Stimulated activated CD4-positive, alpha-beta T cell treated with anti-CD3 and anti-CD28 coated beads, Interleukin-2, amount 100 ng/mL, for 24 hours (primary cell): ENCODE measurements at places on chromosomes 12 and 14.

- no peak for DNase-seq
Measured at GRCh38 chr12:68261896-68262295, 8.5 kb upstream of the IL22 start.

DNA sequence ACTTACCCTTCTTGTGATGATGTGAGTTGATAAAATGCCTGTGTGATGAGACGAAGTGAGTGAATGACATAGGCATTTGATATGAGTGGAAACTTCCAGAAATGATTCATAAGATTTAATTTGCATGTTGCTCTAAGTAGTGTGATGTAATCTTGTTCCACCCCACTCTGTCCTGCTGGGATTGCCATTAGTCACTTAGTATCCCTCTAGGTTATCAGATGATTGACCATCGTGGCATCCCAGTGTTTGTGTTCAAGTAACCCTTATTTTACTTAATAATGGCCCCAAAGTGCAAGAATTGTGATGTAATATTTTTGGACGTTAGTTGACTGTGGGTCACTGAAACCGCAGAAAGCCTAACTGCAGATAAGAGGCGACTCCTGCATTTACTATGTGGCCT lies 214.4 kb upstream of the DIO2 start:
- DNase-seq, result no peak

DNA sequence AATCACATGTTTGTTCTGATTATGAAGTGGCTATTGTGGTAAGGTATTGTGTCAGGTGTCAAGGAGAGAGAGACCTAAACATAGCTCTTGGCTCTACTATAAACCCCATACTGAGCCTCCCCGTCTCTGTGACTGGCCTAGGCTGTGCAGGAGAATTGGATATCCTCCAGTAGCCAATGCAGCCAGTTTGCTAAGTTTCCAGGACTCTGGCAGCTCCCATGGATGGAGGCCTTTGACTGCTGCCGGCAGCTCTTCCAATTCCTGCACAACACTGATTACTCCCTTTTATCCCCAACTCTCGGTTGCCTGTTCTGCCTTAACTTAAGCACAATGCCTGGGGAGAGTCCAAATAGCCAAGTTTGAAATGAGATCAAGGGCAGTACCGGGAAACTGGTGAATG lies 59.3 kb downstream of the ABCC9 start:
- no peak for DNase-seq

GRCh38 chr12:130712346-130713065 lies 3.6 kb downstream of the RIMBP2 start:
- no peak for DNase-seq

DNA sequence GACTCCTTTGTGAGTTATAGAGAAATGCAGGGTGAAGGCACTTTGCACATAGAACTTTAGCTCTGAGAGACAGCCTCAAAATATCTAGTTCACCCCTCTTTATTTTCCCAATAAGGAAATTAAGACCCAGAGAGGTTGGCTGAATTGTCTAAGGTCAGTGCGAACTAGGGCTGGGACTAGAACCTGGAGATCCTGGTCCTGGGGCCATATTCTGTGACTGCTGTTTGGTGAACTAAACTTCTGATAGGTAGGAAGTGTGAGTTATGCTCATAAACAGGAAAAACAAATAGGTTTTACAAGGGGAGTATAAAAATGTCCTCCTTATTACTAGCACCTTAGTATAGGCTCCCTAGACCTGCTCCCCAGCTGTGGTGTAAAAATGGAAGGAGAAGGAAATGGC lies 53.9 kb downstream of the DAD1 start:
- DNase-seq, result no peak

DNA sequence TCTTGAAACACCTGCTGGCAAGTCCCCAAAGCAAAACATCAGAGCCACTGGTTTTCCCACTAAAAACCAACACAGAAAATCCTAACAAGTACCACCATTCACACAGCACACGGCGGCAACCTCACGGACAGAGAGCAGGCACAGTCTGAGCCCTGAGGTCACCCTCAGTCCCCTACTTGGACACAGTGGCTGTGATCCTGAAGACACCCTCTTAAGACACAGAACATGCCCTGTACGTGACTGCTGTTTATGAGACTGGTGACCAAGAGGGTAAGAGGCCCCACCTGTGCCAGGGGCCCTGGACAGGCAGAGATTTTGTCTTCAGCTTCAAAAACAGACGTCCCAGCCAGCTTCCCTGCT lies 29.6 kb downstream of the HIP1R start:
- DNase-seq, result no peak

GRCh38 chr14:52723514-52724359 lies 6.2 kb upstream of the STYX start:
- no peak for DNase-seq

- no peak for DNase-seq
Measured at GRCh38 chr12:85588221-85588620, 248.0 kb downstream of the RASSF9 start.

- DNase-seq, result no peak
Measured at GRCh38 chr14:102690509-102691286, 86.6 kb upstream of the TRAF3 start.

GRCh38 chr14:94424371-94424770 lies 28.2 kb downstream of the SERPINA11 start:
- DNase-seq, result no peak

- no peak for DNase-seq
Measured at GRCh38 chr14:52485350-52485960, 66.8 kb downstream of the TXNDC16 start.

GRCh38 chr12:79590751-79591150 lies 100.0 kb downstream of the PAWR start:
- no peak for DNase-seq

GRCh38 chr12:105400227-105400626 lies 69.7 kb downstream of the C12orf75 start:
- DNase-seq, result no peak

- peak; percentile 24 for DNase-seq
Measured at GRCh38 chr14:76919431-76920330, 93.5 kb downstream of the LRRC74A start.

- DNase-seq, result no peak
Measured at GRCh38 chr12:89370421-89370831, 18.1 kb upstream of the DUSP6 start.

GRCh38 chr12:31736472-31736871 lies 7.7 kb upstream of the AMN1 start:
- peak; percentile 74 for DNase-seq

GRCh38 chr12:94795520-94795919 lies 145.2 kb upstream of the TMCC3 start:
- no peak for DNase-seq

DNA sequence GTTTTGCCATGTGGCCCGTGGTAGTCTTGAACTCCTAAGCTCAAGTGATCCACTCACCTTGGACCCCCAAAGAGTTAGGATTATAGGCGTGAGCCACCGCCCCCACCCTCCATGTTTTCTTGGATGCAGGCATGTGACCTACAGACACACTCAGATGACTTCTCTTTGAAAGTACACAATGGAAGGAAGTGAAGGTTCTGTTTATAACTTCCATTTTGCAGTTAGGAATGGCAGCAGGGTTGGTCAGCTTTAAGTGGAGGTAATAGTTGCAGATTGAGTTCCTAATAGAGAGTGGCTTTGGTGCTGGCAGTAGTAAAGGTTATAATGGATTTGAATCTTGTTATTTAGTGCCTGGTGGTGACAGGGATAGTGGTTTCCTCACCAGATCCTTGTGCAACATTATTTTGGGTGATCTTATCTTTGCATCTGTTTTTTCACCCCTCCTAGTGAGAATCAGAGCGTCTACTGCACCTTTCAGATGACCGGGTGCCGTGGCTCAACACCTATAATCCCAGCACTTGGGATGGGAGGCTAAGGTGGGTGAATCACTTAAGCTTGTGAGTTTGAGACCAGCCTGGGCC lies 15.3 kb downstream of the LARP4 start:
- no peak for DNase-seq

DNA sequence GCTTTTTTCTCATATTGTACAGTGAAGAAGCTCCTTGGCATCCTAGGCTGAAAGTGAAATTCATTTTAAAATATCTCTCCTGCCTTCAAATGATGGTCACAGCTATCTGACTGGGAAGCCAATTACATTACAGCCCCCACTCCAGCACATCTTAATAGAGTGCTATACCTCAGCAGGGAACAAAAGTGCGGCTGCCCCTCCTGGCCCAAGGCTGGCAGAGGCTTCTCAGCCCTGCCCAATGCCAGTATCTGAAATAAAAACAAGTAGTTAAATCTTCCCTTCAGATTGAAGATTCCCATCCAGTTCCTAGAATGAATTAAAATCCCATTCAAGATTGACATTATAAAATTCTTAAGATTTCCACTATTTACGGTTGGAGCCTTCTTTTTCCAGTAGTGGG lies 54.9 kb upstream of the GNG2 start:
- no peak for DNase-seq

DNA sequence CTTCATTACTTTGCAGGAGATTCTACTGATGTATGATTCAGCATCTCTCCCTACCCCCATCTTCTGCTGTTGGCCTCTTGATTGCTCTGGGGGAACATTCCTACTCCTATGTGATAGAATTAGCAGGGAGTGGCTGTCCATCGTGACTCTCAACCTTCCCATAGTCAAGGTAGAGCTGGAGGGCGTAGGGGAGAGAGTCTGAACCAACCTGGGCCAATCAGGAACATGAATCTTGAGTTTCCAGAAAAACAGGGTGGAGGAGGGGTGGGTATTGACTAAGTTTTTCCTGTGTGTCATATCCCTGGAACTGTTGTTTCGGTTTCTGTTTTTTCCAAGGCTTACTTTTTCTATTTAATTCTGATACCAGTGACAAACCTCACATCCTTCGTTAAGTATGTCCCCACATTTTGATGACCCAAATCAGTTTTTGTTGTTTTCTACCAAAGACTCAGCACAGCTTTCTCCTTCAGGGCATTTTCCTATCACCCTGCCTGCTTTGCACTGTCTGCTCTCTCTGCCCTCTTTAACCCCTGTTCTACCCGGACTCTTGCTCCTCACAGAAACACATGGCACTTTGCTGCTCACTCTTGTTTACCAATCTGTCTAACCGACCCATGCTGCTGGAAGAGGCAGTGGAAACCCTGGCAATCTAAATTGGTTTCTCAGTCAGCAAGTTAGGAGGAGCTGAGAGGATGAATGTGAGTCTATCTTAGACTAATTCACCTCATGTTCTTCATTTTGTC lies 1428.3 kb downstream of the AACS start:
- no peak for DNase-seq

GRCh38 chr12:111251787-111252186 lies 117.1 kb downstream of the PHETA1 start:
- DNase-seq, result no peak

GRCh38 chr14:92248696-92249095 lies 74.3 kb upstream of the SLC24A4 start:
- no peak for DNase-seq

- peak; percentile 73 for DNase-seq
Measured at GRCh38 chr14:70073924-70074566, 114.7 kb downstream of the SLC8A3 start.

DNA sequence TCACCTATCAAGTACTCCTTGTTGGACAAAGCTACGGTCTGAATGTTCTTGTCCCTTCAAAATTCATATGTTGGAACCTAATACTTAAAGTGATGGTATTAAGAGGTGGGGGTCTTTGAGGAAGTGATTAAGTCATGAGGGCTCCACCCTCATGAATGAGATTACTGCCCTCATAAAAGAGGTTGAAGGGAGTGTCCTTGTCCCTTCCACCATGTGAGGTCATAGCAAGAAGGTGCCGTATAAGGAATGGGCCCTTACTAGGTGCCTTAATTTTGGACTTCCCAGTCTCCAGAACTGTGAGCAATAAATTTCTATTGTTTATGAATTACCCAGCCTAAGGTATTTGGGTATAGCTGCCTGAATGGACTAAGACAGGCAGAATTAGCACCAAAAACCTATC lies 191.1 kb upstream of the NUDT4 start:
- no peak for DNase-seq

DNA sequence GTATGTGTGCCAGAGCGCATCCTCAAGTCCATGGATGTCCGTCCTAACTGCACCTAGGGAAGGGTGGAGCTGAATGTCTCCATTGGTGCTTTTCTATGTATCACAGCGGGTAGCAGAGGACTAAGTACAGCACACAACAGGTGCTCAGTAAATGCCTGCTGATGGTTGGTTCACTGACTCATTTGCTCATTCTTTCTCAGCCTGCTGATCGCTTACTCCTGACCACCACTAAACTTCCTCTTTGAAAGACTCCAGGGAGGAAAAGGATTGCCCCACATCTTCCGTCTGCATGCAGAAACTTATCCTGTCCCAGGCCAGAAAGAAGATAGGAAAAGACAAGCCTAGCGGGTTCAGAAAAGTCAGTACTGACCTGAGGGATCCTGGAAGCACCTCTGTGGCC lies 66.3 kb downstream of the B4GALNT3 start:
- no peak for DNase-seq

GRCh38 chr14:104395941-104396681 lies 183.5 kb upstream of the C14orf180 start:
- DNase-seq, result no peak

DNA sequence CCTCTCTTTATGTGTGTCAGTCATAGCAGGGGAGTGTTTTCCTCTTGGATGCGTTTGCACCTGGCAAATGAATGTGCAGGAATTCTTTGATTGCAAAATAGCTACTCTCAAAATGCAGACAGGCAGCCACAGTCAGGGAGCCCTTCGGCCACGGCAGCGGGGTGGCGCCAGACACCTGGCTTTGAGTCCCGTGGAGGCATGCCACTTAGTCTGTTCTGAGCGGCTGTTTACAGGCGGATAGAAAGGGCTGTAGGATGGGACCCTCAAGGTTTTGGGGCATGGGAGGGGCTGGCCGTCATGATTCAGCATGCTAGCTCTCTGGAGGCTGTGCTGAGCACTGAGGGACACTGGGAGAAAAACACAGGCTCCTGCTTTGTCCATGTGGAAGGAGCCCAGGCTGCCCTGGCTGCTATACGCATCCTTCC lies 117.1 kb downstream of the SLC25A47 start:
- no peak for DNase-seq

DNA sequence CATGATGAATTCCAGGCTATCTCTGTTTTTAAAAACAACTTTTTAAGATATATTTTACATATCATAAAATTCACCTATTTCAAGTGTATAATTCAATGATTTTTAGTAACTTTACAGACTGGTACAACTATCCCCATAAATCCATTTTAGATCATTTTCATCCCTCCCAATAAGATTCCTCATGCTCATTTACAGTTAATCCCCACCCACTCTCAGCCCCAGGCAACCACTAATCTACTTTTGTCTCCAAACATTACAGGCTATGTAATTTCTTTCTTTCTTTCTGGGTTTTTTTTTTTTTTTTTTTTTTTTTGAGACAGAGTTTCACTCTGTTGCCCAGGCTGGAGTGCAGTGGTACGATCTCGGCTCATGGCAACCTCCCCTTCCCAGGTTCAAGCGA lies 81.3 kb downstream of the DNAI7 start:
- DNase-seq, result no peak

GRCh38 chr12:25549120-25549519 lies 4.0 kb downstream of the LMNTD1 start:
- no peak for DNase-seq

DNA sequence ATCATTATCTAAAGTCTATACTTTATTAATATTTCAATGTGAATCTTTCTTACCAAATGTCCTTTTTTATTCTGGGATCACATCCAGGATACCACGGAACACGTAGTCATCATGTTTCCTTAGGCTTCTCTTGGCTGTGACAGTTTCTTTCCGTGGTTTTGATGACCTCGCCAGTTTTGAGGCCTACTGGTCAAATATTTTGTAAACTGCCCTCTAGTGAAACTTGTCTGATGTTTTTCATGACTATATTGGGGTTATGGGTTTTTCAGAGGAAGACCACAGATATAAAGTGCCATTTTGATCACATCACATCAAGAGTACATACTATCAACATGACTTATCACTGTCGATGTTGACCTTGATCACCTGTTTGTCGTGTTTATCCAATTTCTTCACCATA lies 14.1 kb upstream of the SERPINA6 start:
- no peak for DNase-seq
